ENCODE measurements at places on chromosomes 1 and 21.
A peak's percentile ranks its signal among the peaks of the same experiment; 100 is the strongest.

DNA sequence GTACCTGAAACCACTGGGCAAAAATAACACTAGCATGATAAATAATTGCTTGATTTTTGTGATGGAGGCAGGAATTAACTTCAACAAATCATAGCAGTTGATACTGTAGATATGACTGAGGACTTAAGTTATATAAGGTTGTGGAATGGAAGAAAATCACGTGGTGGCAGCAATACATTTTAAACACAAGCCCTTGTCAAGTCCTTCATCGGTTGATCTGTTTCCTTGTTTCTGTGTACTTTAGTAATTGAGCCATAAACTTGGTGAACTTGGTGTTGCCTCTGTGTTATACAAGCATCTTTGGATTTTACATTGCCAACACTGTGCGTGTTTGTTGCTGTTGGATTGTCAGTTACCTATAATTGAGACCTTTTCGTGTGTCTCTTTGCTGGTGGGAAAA, 114.4 kb downstream of the CAMTA1 start:
- no peak for DNase-seq

DNA sequence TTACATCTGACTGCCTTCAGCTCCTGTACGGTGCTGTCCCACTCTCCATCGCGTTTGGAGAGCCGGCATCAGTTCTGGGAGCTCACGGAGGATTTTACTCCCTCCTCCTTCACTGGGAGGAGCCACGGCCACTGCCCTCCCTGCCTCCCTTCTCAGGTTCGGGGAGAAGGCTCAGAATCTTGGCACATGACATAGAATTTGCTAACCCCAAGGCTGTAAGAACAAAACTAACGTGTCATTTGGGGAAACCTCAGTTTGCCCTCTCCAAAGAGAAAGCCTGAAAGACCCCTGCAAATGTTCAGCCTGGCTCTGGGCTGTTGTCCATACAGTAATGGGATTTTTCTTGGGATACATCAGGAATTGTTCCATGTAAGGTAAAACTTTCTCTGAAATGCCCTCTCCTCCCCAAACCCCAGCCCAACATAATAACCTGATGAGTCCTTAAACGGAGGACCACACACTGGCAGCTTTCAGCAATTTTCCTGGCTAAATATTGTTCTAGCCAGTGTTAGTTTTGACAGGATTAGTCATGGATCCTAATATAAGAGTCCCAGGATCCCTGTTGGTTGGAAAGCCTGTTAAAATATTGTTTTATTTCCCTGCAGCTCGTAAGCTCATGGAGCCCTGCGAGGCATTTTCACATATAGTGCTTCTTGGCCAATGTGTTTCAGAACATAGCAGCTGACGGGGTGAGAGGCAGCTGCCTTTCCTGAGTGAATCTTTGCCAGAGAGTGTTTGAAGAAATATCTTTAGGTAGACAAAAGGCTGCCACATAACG, 98.8 kb downstream of the RHOU start:
- DNase-seq = no peak

- no peak for DNase-seq
Measured at GRCh38 chr1:85544689-85545215, 35.8 kb upstream of the CCN1 start.

DNA sequence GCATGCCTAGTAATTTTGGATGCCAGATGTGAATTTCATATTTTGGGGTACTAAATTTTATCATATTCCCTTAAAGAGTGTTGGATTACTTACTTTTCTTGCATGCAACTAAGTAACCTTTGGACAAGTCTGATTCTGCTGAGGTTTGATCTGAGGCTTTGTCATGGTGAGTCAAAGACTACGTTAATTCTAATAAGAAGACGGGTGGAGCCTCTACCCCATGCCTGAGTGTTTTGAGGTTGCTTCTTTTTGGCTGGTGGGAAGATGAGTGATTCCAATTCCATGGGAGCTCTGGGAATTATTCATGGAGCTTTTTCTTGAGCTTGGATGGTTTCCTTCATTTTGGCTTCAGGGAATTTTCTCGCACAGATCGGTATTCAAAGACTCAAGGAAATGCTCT, 11.6 kb upstream of the PCP4 start:
- no peak for DNase-seq

GRCh38 chr1:245041058-245041698, 113.6 kb upstream of the KIF26B start:
- no peak for DNase-seq

- no peak for DNase-seq
Measured at GRCh38 chr1:53257454-53258081, 19.2 kb upstream of the MAGOH start.

GRCh38 chr1:198741744-198742143, 102.9 kb downstream of the PTPRC start:
- DNase-seq = no peak

DNA sequence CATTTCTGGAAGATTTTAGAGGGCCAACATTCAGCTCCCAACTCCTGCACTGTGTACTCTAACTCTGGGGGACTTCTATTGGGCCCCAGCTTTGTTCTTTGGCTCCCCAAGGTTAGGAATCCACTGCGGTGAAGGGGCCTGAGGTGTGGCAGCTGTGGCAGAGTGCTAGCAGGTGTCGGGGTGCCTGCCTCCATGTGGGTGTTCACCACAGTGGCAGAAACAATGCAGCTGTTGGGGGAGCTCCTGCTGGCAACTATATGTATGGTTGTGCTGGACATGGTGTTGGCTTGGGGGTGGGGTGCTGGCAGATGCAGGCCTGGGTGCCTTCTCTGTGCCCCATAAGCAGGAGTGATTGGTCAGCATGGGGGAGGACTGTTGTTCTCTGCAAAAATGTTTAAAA, 95.5 kb downstream of the ST6GALNAC3 start:
- no peak for DNase-seq

DNA sequence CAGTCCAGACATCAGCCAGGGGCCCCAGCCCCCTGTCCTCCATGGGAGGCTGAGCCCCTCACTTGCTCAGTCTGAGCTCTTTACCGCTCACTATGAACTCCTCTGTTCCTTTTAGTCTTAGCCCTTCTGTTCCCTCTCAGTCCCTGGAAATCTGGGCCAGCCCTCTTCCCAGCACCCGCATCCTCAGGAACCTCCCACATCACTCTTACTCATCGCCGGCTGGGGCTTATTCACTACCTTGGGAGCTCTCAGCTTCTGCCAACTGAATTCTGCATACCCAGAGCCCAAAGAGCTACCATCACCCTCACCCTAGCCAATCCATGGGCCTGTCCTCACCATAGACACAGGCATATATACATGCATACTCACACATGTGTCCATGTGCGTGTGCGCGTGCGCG, 11.5 kb downstream of the KNCN start:
- no peak for DNase-seq

DNA sequence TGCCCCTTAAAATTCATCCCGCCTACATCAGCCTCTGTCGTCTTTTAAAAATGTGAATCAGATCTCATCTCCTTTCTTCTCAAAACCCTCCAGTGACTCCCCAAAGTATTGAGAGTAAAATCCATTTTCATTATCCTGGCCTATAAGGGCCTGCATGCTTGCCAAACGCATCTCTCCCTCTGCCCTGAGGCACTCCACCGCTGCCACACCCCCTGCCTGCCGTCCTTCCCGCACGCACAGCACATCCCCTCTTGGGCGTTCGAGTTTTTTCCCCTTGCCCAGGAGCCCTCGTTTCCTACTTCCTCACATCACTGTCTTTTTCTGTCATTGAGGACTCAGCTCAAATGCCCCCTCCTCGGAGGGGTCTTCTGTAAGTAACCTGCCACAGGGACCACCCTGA, 53.3 kb upstream of the MTR start:
- DNase-seq = no peak

GRCh38 chr1:109927911-109928321, 17.3 kb downstream of the CSF1 start:
- no peak for DNase-seq

GRCh38 chr1:167106119-167106461, 12.2 kb downstream of the STYXL2 start:
- DNase-seq = no peak

GRCh38 chr1:27884006-27884954, 11.9 kb downstream of the THEMIS2 start:
- DNase-seq = no peak

DNA sequence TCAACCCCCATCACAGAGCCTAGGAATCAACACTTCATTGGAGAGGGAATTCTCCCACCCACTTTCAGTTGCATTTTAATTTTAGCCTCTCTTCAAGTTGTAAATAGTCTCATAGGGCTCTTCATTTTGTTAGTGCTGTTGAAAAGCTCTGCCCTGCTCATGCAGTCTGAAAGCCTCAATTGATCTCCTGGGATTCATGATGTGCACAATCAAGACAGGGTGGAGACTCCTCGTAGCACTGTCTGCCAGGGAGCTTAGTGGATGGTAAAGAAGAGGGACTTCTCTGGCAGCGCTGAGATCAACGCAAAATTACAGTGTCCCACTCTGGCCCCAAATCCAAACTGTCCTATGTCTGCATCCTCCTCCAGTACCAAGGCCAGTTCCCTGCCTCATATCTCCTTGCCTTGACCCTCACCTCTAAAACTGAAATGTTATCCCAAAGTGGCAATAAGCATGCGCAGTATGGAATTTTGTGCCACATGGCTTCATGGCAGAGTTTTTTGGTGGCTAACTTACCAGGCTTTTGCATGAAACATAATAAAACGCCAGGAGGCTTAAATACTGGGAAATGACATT, 282.2 kb downstream of the CACNA1E start:
- no peak for DNase-seq

GRCh38 chr1:39196244-39197215, 8.0 kb upstream of the MACF1 start:
- no peak for DNase-seq

DNA sequence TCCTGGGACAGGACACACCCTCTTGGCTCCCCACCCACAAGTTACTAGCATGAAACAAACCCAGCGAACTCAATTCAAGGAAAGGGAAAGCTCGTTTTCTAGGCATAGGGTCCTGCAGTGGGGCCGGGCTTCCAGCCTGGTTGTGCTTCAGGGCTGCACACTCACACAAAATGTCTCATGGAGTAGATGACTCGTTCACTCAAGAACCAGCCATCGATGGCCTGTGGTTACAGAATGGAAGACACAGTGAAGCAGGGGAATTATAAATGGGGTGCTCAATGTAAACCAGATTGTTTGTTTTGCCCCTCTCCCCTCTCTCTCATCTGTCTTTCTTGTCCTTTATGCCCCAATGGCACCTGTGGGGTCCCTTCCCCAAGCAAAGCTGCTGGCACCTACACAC, 56.0 kb upstream of the COX20 start:
- DNase-seq = no peak

- no peak for DNase-seq
Measured at GRCh38 chr1:34199927-34200326, 23.2 kb downstream of the C1orf94 start.

- DNase-seq = no peak
Measured at GRCh38 chr1:90174246-90174645, 179.3 kb downstream of the ZNF326 start.

- no peak for DNase-seq
Measured at GRCh38 chr1:21262293-21263051, 27.8 kb downstream of the ECE1 start.

DNA sequence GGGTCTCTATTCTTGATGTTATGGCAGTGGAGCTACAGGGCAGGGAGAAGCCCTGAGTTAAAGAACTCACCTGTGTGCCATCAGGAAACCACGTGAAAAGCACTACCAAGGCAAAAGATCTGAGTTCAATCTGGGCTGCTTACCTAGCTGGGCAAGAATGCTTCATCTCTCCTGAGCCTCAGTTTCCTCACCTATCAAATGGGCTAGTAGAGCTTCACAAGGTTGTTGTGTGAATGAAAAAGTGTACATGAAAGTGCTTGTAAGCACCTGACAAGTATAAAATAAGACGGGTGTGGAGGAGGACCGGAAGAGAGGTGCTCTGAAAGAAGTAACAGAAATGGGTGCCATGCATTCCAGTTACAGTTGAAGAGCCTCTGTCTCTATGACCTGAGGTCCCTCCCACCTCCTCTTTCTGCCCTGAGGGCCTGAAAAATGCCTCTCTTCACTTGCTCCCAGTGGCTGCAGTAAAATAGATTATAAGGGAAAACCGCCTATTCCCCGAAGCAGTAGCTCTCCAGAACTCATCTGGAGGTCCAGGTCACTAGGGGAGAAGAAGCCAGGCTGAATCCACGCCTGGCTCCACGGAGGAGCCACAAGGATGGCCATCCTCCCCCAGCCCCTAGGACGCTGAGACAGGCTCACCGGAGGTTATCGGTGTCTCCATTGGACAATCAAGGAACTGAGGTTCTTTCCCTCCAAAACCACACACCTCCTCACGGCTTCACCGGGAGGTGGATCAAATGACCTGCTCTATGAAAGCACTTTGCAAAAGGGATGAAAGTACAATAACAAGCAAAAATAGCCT, 1.4 kb downstream of the GPR161 start:
- DNase-seq = no peak

- DNase-seq = peak; percentile 20
Measured at GRCh38 chr1:150066838-150067183, 765 bp upstream of the VPS45 start.

GRCh38 chr1:57411262-57411661, 12.6 kb downstream of the DAB1 start:
- no peak for DNase-seq

- DNase-seq = no peak
Measured at GRCh38 chr21:33149181-33149580, 79.2 kb downstream of the OLIG1 start.

- DNase-seq = no peak
Measured at GRCh38 chr1:162649583-162649982, 17.3 kb downstream of the DDR2 start.

DNA sequence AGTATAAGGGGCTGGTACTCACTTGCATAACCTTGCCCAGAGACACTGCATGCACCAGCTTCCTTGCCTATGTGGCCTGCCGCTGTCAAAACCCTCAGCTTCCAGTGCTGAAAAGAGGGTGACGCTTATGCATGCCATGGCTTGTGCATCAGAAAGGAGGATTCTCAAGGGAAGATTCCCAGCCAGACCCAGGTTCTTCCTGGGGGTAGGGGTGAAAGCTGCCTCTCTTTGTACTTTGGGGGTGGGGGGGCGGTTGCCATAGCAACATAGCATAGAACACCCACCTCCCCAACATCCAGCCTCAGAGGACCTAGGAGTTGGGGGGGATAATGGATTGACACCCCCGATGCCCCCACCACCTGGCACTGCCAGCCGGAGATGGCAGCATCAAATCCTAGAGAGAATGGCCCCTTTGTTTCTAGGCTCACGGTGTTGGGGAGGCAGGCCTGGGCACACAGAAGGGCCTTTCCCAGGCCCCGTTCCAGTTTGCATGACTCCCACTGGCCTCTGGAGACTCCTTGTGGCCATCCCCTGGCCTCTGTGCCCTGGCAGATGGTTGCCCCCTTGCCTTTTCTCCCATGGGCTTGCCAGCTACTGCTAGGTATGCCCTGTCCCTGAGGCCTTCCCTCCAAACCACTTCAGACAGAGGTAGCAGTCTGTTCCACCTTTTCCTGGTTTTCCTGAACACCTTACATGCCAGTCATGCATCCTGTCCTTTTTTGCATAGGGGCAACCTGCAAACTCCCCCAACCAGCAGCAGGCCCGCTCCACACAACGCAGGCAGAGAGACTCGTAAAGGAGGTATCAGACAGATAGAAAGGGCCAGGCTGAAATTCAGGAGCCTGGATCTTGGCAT, 44.6 kb downstream of the RHBG start:
- no peak for DNase-seq

- DNase-seq = no peak
Measured at GRCh38 chr1:199335496-199335895, 692.0 kb upstream of the NR5A2 start.

GRCh38 chr1:156704930-156705320, 458 bp downstream of the CRABP2 start:
- no peak for DNase-seq

Measured in stimulated activated CD8-positive, alpha-beta memory T cell treated with anti-CD3 and anti-CD28 coated beads, Interleukin-7, amount 100 ng/mL, for 24 hours (primary cell).